ENCODE measurements at places on chromosomes 6 and 20. TPM values are rescaled to one million over a fixed set of nuclear protein-coding genes. Genes with fewer than 3 reads are reported as not detected.
A peak's percentile ranks its signal among the peaks of the same experiment; 100 is the strongest.

DNA sequence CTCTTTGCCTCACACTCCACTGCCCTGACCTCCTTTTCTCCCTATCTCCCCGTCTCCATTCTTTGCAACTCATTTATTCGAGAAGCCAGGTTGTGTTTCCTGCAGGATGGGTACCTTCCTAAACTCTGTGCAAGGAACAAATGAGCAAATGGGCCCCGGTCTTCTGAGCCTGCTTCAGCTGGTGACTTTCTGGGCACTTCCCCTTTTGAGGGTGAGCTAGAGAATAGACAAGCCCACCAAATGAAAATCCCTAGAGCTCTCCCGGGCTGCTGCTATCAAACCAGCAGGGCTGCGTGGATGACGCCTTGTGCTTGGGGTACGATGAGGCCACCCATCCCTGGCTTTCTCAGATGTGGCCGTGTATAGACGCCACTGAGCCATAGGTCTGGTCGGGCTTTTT lies 91.0 kb upstream of the FOXA2 start:
- H3K4me3 ChIP-seq: no peak overlapping the region
- no peak for DNase-seq
- H3K27me3 ChIP-seq: peaks cover 11% of the 10 kb centered on the region
- no peaks in the 10 kb centered on the region for H3K36me3 ChIP-seq
- no peaks in the 10 kb centered on the region for H3K4me1 ChIP-seq

GRCh38 chr20:63682384-63683139 lies 13.9 kb upstream of the TNFRSF6B start:
- H3K27ac ChIP-seq: peak overlapping the region; percentile 85
- H3K27me3 ChIP-seq: no peaks in the 10 kb centered on the region
- H3K36me3 ChIP-seq: peaks cover 30% of the 10 kb centered on the region
- DNase-seq: peak; percentile 68
- H3K4me1 ChIP-seq: peaks cover 44% of the 10 kb centered on the region
- H3K4me3 ChIP-seq: no peak overlapping the region

DNA sequence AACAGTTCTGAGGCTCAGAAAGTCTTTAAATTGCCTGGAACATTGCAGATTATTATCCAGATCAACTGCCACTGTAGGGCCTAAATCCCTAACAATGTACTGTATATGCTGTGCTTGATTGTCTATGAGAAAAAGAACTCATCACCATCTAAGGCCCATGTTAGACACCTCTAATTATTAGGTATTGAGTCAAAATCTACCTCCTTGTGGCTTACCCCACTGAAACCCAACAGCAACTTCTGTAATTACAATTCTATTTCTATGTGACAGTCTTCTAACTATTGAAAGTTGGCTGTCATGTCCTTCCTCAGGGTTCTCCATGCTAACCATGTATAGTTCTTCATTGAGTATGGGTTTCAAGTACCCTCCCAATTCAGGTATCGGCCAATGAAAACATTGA lies 13.9 kb downstream of the MCM9 start:
- peaks cover 8% of the 10 kb centered on the region for H3K4me1 ChIP-seq
- no peaks in the 10 kb centered on the region for H3K27me3 ChIP-seq
- no peak for DNase-seq
- H3K36me3 ChIP-seq: peaks cover 89% of the 10 kb centered on the region
- no peak overlapping the region for H3K27ac ChIP-seq
- no peak overlapping the region for H3K4me3 ChIP-seq

TMEM217 gene
- 0.60 TPM for polyA plus RNA-seq

C6orf52 gene
- 2.8 TPM for polyA plus RNA-seq

NR2E1 gene
- polyA plus RNA-seq: not detected

GRM4 gene
- not detected for polyA plus RNA-seq

All from stomach (tissue), 19 donors.